Activated CD8-positive, alpha-beta T cell treated with anti-CD3 and anti-CD28 coated beads for 36 hours (primary cell): ENCODE measurements at places on chromosomes 4 and X. TPM values are rescaled to one million over a fixed set of nuclear protein-coding genes. Genes with fewer than 3 reads are reported as not detected.

Gene BDH2
- 19.4 TPM for total RNA-seq

Gene UVSSA
- total RNA-seq, result 20.2 TPM

DNA sequence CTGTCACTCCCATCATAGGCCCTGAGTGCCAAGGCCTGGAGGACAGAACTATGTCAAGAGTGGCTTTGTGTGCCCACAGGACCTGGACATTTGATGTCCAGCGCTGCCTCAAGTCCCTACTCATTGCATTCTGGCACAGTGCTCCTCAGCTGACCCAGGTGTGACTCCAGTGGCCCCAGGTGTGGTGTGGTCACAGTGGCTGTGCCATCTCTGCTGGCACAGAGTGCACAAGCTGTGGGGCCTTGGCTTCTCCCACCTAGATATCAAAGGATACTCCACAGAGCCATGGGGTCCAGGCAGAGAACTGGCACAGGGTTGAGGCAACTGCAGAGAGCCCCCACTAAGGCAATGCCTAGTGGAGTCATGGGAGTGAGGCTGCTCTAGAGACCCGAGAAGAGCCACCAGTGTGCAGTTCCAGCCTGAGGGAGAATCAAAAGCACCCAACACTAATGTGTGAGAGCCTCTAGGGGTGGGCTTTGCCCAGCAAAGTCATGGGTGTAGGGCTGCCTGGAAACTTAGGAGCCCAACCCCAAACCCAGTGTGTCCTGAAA is 25.6 kb downstream of the PYURF start:
- no peak overlapping the region for H3K27ac ChIP-seq
- no peaks in the 10 kb centered on the region for H3K4me1 ChIP-seq
- no peak for DNase-seq
- H3K4me3 ChIP-seq, result no peak overlapping the region

GRCh38 chrX:8927701-8928100 is 106.2 kb downstream of the FAM9B start:
- no peak for DNase-seq
- peaks cover 7% of the 10 kb centered on the region for H3K27me3 ChIP-seq
- H3K4me3 ChIP-seq, result no peak overlapping the region
- no peaks in the 10 kb centered on the region for H3K4me1 ChIP-seq
- H3K36me3 ChIP-seq, result no peaks in the 10 kb centered on the region
- H3K27ac ChIP-seq, result no peak overlapping the region

GRCh38 chr4:33058998-33059397 is 2338.8 kb downstream of the PCDH7 start:
- DNase-seq, result no peak
- H3K27ac ChIP-seq, result no peak overlapping the region
- no peaks in the 10 kb centered on the region for H3K27me3 ChIP-seq
- no peaks in the 10 kb centered on the region for H3K4me1 ChIP-seq
- no peak overlapping the region for H3K4me3 ChIP-seq
- H3K36me3 ChIP-seq, result no peaks in the 10 kb centered on the region

GRCh38 chr4:176708771-176709311 is 83.9 kb downstream of the VEGFC start:
- H3K27ac ChIP-seq, result no peak overlapping the region
- no peaks in the 10 kb centered on the region for H3K36me3 ChIP-seq
- no peak for DNase-seq
- no peaks in the 10 kb centered on the region for H3K27me3 ChIP-seq

GRCh38 chr4:107213410-107213809 is 177.3 kb upstream of the DKK2 start:
- H3K4me1 ChIP-seq, result no peaks in the 10 kb centered on the region
- H3K4me3 ChIP-seq, result no peak overlapping the region
- H3K27ac ChIP-seq, result no peak overlapping the region
- no peak for DNase-seq
- H3K36me3 ChIP-seq, result no peaks in the 10 kb centered on the region

GRCh38 chrX:69025802-69026301 is 139.4 kb downstream of the PJA1 start:
- H3K4me3 ChIP-seq, result no peak overlapping the region
- H3K27ac ChIP-seq, result no peak overlapping the region
- DNase-seq, result no peak
- H3K4me1 ChIP-seq, result no peaks in the 10 kb centered on the region
- H3K36me3 ChIP-seq, result no peaks in the 10 kb centered on the region
